ENCODE measurements at places on chromosomes 3 and 15. TPM values are rescaled to one million over a fixed set of nuclear protein-coding genes. Genes with fewer than 3 reads are reported as not detected.

GRCh38 chr3:126533506-126533905 is 9.6 kb downstream of the CHST13 start:
- no peak for DNase-seq

DNA sequence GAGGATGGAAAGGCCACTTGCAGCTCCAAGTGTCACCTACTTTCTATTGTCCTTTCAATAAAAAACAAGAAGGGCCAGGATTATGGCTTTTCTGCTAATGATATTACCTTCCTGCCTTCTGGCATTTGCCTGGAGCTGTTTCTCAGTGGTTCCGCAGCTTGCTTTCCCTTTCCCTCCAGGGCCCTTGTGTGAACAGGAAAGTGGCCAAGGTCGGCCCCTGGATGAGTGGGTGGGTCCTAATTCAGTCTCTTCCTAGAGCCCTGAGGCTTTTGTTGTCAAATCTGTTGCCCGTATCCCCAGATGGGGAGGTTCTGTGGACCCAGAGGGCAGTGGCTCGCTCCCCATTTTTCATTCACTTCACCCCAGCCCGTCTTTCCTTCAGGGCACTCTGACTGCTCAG is 64.2 kb upstream of the UMPS start:
- DNase-seq: no peak

GRCh38 chr3:127764841-127765362 is 57.4 kb downstream of the MGLL start:
- no peak for DNase-seq

- no peak for DNase-seq
Observed at GRCh38 chr3:57059411-57059810, 1.1 kb upstream of the SPATA12 start.

DNA sequence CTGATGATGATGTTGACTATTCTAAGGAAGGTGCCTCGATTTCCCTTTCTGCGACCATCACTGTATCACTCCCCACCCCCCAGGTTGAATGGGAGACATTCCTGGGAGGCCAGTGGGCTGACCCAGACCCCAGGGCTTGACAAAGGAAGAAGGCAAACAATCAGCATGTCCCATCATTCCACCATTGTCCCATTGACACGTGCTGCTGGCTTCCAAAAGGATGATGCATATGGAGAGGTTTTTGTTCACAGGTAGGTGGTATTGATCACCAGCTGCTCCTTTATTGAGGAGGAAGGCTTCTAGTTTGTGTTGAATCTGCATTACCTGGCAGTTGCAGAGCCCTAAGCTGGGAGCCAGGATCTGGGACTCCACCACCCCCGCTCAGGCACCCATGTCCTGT is 30.4 kb downstream of the RASGRF1 start:
- DNase-seq: no peak

GRCh38 chr3:153628591-153628990 is 466.6 kb downstream of the RAP2B start:
- DNase-seq: no peak

- peak; percentile 89 for DNase-seq
Observed at GRCh38 chr15:65902373-65902772, 33.1 kb downstream of the RAB11A start.

- DNase-seq: no peak
Observed at GRCh38 chr15:95511671-95512070, 818.8 kb upstream of the NR2F2 start.

- no peak for DNase-seq
Observed at GRCh38 chr3:38637906-38638305, 11.6 kb downstream of the SCN5A start.

DNA sequence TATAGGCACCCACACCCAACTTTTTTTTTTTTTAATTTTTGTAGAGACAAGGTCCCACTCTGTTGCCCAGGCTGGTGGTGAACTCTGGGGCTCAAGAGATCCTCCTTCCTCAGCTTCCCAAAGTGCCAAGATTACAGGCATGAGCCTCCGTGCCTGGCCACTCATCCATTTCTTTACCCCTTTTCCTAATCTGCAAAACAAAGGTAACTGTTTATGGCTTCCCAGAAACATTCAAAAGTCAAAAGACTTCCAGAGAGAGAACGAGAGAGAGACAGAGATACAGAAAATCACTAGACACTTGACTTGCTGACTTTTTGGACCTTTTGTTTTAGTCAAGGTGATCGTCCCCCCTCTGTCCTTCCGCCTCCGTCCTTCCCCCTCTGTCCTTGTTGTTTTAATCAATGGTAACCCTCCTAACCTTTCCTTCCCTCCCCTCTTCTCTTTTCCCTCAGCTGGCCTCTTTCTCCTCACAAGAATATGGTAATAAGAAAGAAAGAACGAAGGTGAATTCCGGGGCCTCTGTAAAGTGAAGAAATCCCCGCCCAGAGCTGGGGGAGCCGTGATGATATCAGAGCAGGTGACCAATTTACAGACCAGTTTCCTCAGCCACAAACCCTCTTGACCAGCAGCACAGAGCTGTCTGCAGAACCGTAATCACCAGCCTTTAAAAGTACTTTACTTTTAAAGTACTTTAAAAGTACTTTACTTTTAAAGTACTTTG is 21.9 kb downstream of the KLHL6 start:
- no peak for DNase-seq

DNA sequence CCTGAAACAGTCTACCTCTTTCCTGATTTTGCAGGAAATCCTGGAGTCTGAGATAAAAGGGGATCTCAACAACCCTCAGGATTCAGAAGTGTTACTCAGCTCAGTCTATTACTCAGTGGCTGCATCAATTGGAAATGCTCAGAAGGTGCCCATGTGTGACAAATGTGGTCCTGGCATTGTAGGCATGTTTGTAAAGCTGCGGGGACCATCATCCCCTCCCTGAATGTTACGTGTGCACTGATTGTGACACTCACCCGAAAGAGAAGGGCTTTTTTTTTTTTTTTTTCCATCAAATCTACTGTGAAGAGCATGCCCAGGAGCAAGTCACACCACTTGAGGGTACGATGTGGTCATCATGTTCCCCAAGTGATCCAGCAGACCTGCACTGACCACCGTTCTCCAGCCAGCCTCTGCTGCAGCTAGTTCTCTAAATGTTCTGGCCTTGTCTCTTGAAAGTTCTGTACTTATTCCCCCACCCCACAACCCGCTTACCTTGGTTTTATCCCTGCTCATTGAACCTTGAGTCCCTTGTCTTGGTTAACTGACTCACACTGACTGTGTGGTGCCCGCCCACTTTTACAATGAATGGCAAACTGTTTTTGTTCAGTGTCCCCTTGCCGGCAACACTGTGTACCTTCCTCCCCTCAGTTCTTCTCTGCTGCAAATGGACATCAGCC is 19.8 kb downstream of the ST3GAL6 start:
- no peak for DNase-seq

The DAZL gene
- not detected for total RNA-seq

The MDFIC2 gene
- not detected for total RNA-seq

The FYTTD1 gene
- 87.5 TPM for total RNA-seq

The CFAP100 gene
- total RNA-seq: not detected

The CPB1 gene
- total RNA-seq: not detected

The PP2D1 gene
- not detected for total RNA-seq

The PDZRN3 gene
- total RNA-seq: 66.0 TPM

The HRG gene
- not detected for total RNA-seq

The KCNMB3 gene
- total RNA-seq: 1.9 TPM

The SCG5 gene
- 0.30 TPM for total RNA-seq

The NUTM1 gene
- total RNA-seq: not detected

The THSD4 gene
- total RNA-seq: 116 TPM
